Activated T-cell treated with anti-CD3 and anti-CD28 coated beads, Interleukin-2, amount 50 U/mL, for 72 hours (primary cell): ENCODE measurements at places on chromosomes 2 and 18. TPM values are rescaled to one million over a fixed set of nuclear protein-coding genes. Genes with fewer than 3 reads are reported as not detected.

TCF23 gene
- not detected for total RNA-seq

ANO7 gene
- 0.90 TPM for total RNA-seq

AKAIN1 gene
- not detected for total RNA-seq

IL37 gene
- not detected for total RNA-seq

UNC50 gene
- 35.2 TPM for total RNA-seq

FN1 gene
- 0.60 TPM for total RNA-seq
